Left colon (tissue), 2 donors: ENCODE measurements at places on chromosomes 1 and 21.
A peak's percentile ranks its signal among the peaks of the same experiment; 100 is the strongest.

GRCh38 chr1:87733386-87733785, 404.7 kb downstream of the LMO4 start:
- DNase-seq, result no peak

- no peak for DNase-seq
Measured at GRCh38 chr1:198024782-198025181, 107.6 kb downstream of the LHX9 start.

GRCh38 chr1:154808909-154809262, 61.2 kb downstream of the KCNN3 start:
- DNase-seq, result no peak

- no peak for DNase-seq
Measured at GRCh38 chr1:30172757-30173156, 550.6 kb downstream of the MATN1 start.

DNA sequence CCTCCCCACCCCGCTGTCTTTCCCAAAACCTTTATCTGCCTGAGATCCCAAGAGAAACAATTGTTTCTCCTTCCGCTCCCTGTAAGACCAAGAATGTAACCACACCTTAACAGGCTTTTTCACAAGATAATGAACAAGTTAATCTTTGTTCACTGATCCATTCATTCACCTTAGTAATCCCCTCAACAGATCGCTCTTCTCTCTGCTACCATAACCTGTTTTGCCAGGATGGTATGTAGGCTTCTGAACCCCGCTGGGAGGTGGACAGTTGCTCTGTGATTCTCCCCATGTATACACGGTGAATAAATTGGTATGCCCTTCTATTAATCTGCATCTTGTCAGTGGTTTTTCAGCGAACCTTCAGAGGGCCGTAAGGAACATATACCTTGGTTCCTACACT, 18.7 kb upstream of the RGSL1 start:
- DNase-seq, result no peak

GRCh38 chr1:62778208-62778607, 5.7 kb upstream of the ATG4C start:
- DNase-seq, result no peak

- no peak for DNase-seq
Measured at GRCh38 chr1:88509379-88509778, 174.7 kb upstream of the PKN2 start.

GRCh38 chr1:46823151-46823550, 24.3 kb downstream of the CYP4B1 start:
- DNase-seq, result no peak

DNA sequence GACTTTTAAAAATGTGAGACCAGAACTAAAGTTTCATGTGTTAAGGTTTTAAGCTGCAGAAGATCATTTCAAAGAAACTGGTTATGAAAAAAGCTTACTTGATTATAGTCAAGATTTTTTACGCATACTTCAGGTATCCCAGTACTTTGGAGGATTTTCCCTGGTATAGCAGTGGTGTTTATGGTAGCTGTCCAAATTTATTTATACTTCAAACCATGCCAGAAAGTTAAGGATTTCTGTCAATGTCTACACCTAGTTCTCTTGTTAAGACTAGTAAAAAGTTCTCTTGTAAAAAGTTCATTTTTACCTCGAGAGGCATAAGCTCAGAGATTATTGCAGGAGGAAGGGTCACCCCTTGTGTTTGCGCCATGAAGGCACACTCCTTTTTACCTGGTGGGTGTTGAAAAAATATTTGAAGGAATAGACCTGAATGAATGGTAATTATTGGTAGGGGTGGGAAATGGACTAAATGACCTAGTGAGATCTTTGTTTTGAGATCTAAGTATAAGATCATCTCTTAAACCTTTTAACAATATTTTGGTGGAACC, 2.8 kb downstream of the DYRK1A start:
- DNase-seq, result no peak

- DNase-seq, result no peak
Measured at GRCh38 chr1:180522213-180522515, 19.8 kb upstream of the ACBD6 start.

DNA sequence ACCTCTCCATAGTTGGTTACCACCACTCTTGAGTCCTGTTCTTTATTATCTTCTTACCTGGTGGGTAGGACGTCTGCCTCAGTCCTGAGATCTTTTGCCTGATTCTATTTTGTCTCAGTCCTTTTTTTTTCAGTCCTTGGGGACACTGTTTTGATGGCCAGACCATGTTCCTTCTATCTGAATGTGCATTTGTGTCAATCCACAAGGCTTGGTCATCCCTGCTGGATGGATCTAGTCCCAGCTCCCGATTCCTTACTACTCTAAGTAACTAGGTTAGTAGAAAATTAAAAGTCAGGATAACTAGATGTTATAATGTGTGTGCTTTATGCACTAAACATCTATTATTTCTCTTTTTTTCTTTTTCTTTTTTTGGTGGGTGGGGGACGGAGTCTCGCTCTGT, 28.1 kb upstream of the AK4 start:
- DNase-seq, result no peak

DNA sequence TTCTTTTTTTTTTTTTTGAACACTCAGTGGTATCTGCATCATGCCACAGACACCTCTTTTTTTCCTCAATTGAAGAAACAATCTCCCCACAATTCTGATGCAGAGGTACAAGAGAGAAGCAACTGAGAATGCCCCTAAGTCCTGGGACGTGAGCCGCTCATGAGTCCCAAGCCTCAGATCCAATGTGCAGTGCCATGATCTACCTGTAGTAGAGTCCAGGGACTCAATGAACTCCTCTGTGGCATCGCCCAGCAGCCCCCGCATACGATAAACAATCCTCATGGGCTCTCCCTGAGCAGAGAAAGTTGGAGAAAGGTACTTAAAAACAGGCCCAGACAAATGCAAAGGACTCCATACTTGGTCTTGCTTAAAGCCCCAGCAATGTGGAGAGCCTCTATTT, 113.1 kb downstream of the UBR4 start:
- DNase-seq, result no peak

- DNase-seq, result no peak
Measured at GRCh38 chr1:13667691-13668090, 32.3 kb upstream of the PRDM2 start.

- DNase-seq, result no peak
Measured at GRCh38 chr21:25578056-25578961, 29.0 kb downstream of the MRPL39 start.

GRCh38 chr1:9770298-9770697, 53.5 kb downstream of the CLSTN1 start:
- DNase-seq, result peak; percentile 82

DNA sequence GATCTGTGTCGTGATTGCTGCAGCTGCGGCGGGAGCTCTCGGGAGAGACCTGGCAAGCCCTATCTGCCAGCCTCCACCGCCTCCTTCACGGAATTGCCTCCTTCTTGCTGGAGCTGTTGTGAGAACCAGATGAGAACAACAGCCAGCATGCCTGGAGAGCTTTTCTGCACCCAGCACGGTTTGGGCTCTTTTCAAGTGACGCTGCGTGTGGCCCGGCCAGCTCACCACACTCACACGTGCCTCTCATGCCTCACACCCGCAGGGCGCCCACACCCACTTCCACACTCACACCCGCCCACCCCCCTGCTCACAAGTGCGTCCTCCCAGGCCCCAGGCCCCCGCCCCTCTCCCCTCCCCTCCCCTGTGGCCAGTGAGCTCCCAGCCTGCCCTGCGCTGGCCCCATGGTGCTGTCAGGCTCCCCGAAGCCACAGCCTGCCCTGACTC, 135.7 kb upstream of the RUNX3 start:
- no peak for DNase-seq

DNA sequence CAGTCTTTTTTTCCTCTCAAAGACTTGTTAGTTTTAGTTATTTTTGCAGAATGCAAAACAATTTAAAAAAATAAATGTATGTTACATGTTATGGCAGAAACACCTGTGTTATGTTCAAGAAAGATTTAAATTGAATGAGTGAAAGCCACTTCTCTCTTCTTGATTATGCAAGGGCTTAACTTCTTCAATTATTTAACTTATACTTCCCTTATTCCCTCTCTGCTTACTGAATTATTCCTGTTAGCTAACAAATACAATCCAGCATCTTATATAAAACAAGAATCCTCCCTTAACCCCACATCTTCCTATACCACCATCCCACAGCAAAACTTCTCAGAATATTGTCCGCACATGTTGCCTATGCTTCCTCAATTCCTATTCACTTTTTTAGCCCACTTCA, 10.7 kb upstream of the FCER1A start:
- DNase-seq, result no peak

GRCh38 chr1:112312315-112312714, 83.7 kb upstream of the CTTNBP2NL start:
- no peak for DNase-seq

DNA sequence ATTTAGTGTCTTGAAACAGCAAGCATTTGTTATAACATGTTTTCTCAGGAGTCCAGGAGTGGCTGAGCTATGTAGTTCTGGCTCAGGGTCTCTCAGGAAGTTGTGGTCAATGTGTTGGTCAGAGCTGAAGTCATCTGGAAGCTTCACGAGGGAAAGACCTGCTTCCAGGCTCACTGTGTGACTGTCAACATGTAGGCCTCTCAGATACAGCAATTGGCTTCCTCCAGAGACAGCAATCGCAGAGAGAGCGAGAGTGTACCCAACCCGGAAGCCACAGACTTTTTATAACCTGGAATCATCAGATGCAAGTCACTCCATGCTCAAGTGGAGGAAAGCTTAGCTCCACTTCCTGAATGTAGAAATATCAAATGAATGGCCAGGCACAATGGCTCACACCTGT, 40.9 kb downstream of the TNFRSF9 start:
- DNase-seq, result no peak

DNA sequence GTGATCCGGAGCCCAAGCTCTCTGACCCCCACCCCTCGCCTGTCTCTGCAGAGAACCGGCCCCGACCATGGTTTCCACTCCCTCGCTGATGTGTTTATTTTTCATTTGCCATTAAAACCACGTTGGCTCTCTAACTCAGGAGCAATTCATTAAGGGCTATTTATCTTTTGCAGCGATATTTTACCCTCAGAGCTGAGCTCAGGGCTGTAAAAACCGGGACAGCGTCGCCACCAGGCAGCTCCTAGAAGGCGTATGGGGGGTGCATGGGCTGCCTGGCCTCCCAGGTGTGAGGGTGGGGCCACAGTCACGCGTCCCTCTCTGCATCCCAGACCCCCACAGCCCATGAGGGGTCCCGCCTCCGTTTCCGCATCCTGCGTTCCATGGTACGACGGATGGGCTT, 71.4 kb downstream of the PRDM16 start:
- no peak for DNase-seq

GRCh38 chr21:38297194-38297631, 40.4 kb downstream of the KCNJ15 start:
- DNase-seq, result no peak

GRCh38 chr1:113538225-113538624, 147.9 kb downstream of the MAGI3 start:
- DNase-seq, result no peak

- DNase-seq, result no peak
Measured at GRCh38 chr1:238187575-238187949, 296.8 kb upstream of the ZP4 start.

- no peak for DNase-seq
Measured at GRCh38 chr1:243287652-243288051, 31.8 kb downstream of the SDCCAG8 start.

GRCh38 chr1:109792056-109792831, 28.5 kb upstream of the EPS8L3 start:
- peak; percentile 67 for DNase-seq

- no peak for DNase-seq
Measured at GRCh38 chr1:23759277-23759676, 16.0 kb downstream of the ELOA start.

DNA sequence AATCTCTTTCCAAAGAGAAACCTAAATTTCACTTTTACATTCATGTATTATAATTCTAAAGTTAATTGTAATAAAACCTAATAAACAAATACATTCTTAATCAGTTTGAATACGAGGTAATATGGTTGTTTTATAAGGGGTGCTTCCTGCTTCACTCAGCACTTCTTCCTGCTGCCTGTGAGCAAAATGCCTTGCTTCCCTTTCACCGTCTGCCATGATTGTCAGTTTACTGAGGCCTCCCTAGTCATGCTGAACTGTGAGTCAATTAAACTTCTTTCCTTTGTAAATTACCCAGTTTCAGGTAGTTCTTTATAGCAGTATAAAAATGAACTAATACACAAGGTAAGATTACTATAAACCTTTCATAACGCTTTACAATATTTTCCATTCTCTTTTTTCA, 491.1 kb upstream of the LRRC7 start:
- DNase-seq, result no peak

- no peak for DNase-seq
Measured at GRCh38 chr1:177366091-177366490, 195.3 kb downstream of the BRINP2 start.

GRCh38 chr1:35243691-35244090, 24.8 kb upstream of the ZMYM4 start:
- peak; percentile 31 for DNase-seq

DNA sequence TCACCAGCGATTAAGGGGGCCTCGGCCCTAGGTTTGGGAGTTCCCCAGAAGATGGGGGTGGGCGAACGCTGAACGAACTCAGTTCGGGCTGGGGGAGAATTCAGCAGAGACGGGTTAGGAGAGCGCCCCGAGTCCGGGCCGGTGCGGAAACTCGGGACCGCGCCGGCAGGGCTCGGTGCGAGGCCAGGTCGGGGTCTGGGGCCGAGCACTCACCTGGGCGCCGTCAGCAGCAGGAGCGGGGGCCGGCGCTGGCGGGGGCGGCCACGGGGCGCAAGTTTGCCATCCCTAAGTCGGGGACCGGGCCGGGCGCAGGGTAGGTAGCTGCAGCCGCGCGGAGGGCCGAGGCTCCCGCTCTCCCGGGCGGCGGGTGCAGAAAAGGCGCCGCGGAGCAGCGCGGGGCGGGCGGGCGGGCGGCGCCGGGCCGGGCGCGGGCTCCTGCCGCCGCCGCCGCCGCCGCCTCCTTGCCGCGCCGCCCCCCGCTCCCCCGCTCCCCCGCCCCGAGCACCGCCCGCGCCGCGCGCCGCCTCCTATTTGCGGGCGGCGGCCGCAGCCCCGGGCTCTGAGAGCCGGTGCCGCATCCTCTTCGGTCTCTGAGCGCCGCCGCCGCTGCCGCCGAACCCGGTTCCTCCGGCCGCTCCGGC, 349 bp downstream of the ADGRB2 start:
- DNase-seq, result no peak
